Erythroblast (primary cell): ENCODE measurements at places on chromosomes 16 and 17.

GRCh38 chr16:89695086-89695874, 6.2 kb downstream of the SPATA2L start:
- DNase-seq, result no peak

- DNase-seq, result no peak
Observed at GRCh38 chr16:88727871-88728270, 21.6 kb downstream of the CTU2 start.

DNA sequence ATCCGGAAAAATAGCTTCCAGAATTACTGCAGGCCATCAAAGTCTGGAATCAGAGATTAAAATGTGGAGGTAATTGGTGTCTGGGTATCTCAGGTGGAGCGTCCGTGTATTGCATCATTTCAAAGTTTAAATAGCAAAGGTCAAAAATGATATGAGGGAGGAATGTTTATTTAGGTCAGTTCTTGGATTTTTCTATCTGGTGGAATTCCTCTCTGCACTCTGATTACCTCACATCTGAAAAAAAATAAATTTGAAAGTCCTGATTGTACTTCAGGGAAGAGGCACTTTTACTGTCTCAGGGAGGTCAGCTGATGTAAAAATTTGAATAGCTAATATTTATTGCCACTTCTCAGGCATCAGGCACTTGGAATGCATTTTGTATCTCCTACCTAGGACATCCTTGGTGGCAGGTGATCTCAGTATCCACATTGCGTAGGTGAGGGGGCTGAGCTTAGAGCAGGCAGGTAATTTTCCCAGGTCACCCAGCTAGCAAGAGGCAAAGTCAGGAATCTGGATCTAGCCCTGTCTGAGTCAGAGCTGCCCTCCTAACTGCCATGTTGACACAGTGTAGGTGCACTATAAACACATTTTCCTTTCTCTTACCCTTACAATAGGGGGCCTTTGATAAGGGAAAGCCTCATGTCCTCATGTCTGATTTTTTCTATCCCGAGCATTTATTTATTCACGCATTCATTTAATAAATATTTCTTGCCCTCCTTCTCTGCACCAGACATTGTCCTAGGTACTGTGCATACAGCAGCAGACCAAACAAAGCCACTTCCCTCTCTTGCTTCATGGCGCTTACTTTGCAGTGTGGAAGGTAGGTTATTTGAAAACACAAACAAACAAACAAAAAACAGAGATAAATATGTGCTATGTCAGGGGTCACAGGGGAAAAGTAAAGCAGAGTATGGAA, 454.3 kb downstream of the HAPSTR1 start:
- DNase-seq, result no peak

- DNase-seq, result no peak
Observed at GRCh38 chr17:46216682-46217081, 23.5 kb upstream of the KANSL1 start.

- DNase-seq, result no peak
Observed at GRCh38 chr16:52773026-52773425, 226.1 kb upstream of the TOX3 start.

DNA sequence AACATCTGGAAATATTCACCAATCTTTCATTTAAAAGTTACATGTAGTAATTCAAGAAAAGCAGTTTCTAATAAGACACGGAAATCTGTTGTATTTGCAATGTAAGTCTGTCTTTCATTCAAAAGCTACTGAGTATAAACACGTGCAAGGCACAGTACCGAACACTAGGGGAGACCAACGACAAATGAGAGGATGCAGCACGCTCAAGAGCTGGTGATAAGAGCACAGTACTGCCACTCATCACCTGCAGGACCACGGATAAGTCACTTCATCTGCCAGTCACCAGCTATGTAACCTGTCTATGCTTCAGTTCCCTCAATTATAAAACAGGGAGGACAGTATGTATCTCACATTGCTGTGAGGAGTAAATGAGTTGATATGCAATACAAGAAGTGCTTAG, 67.1 kb downstream of the CLEC18A start:
- DNase-seq, result peak; percentile 58

- DNase-seq, result no peak
Observed at GRCh38 chr16:55152875-55153390, 171.1 kb upstream of the IRX6 start.
